HFFc6 (cell line): ENCODE measurements at places on chromosomes 7 and 10. TPM values are rescaled to one million over a fixed set of nuclear protein-coding genes. Genes with fewer than 3 reads are reported as not detected.

- DNase-seq, result no peak
Measured at GRCh38 chr10:132677473-132678227, 108.3 kb downstream of the NKX6-2 start.

- DNase-seq, result no peak
Measured at GRCh38 chr7:39703144-39703543, 79.8 kb downstream of the RALA start.

DNA sequence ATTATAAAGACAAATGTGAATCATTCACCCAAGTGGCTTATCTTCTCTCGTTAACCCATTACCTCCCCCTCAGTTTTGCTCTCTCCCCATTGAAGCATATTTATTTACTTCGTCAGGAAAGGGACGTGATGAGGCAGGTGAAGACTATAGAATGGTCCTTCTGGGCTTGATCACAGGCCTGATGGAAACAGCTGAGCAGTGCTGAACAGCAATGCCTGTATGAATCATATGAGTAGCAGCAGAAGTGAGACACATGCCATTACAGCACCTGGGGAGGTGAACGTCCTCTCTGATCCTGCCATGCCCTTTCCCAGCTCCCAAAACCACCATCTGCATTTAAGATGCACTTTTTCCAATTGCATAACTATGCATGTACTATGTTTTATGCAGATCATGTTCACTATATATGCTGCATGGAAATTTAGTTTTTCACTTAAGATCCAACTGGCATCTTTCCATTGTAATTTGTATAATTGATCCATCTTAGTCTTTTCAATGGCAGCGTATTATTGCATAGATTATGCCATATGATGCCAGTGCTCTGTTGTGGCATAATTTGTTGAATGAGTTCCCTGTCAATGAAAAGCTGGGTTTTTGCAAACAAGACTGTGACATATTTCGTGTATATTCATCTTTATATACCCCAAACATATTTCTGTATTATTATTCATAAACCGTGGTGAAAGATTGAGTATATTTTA, 105.3 kb downstream of the CXCL12 start:
- DNase-seq, result no peak

DNA sequence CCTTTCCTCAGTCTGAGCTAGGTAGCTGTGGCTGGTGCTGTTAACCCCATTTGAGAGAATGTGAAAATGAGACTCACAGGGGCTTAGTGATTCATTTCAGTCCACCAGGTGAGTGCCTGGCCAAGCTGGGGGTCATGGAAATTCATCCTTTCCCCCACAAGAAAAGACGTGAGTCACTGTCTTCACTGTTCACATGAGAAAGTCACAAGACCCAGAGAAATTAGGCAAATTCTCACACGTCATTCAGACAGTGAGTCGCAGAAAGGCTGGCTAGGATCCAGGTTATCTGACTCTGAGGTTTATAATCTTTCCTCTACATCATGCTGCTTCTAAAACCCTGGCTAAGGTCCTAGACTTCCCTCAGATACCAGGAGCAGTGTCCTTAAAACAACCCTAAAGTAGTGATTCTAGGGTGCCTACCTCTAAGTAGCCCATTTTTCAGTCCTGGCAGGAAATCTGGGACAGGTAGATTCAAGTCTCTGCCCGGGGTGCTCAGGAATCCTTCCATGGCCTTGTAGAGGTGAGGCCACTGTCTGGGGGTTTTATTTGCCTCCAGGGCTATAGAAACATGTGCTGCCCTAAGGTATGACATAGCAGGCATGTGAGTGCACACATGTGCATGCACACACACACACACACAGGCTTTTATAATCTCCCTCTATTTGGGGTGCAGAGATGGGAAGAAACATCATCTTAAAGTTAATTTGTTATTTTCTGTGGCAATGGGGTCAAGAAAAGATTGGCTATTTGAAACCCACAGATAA, 427.9 kb upstream of the CELF2 start:
- peak; percentile 0 for DNase-seq

DNA sequence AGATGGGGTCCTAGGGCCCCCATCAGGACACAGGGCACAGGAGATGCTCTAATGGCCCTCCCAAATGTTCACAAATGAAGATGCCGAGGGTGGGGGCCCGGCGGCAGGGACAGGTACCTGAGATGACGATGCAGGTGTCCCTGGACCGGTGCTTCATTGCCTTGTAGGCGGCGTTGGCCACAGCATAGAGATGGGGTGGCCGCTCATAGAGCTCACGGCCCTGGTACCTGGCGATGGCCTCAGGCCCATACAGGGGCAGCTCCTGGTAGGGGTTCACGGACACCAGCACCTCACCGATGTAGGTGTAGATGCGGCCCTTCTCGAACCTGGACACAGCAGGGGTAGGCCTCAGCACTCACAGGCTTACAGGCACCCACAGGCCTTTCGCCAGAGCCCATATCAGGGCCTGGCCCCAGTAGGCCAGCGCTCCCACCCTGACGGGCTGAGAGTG, 2.0 kb downstream of the MYO1G start:
- no peak for DNase-seq

GRCh38 chr7:95609277-95609971, 13.1 kb upstream of the PDK4 start:
- peak; percentile 29 for DNase-seq

Gene KNDC1
- 0.05 to 0.99 TPM (median 0.28 TPM) in 3 replicates for total RNA-seq

GRCh38 chr7:101179117-101179516, 976 bp downstream of the NAT16 start:
- DNase-seq, result no peak

Gene CYP3A5
- 0.48 to 1.2 TPM (median 1.2 TPM) in 3 replicates for total RNA-seq

DNA sequence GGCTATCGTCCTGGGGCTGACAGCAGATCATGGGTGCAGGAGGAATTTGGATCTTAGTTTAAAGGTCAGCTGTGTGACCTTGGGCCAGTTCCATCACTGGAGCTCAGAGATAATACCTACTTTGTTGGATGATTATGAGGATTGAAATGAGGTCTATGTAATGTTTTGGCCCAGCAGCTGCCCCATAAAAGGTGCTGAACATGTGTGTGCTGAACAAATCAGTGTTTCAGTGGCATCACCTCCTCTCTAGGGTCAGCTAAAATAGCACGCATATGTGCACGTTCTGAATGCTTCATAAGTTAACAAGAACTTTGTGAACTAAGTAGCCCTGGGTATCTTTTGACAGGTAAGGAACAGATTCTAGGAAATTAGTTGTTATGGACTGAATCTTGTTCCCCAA, 84.8 kb upstream of the LRRC18 start:
- DNase-seq, result no peak

- DNase-seq, result no peak
Measured at GRCh38 chr7:16015981-16016380, 329.5 kb upstream of the MEOX2 start.

DNA sequence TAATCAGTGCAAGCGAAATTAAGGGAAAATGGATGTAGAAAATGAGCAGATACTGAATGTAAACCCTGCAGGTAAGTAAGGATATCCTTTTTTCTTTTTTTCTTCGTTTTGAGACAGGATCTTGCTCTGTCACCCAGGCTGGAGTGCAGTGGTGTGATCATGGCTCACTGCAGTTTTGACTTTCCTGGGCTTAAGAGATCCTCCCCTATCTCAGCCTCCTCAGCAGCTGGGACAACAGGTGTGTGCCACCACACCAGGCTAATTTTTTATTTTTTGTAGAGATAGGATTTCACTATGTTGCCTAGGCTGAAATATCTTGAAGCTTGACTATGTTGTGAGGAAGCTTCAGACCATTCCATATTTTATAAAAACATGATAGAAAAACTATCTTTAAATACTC, 4.3 kb downstream of the PDCD4 start:
- DNase-seq, result no peak

- DNase-seq, result no peak
Measured at GRCh38 chr7:148931470-148931869, 47.4 kb upstream of the EZH2 start.

Gene TEX47
- not detected in 3 replicates for total RNA-seq

DNA sequence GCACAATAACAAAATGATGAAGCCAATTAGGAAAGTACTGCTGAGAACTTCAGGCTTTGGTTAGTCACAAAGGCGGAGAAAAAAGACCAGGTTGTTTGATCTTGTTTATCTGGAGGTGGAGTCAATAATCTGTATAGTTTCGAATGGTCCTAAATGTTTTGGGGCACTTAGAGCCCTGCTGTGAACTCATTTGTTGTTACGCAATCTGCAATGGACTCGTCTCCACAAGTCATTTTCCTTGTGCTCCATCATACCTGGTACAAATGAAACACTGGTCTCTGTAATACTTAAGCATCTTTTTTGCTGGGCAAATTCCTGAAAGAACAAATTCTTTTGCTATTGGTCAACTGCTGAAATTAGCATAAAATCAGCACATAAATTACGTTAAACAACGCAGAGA, 430.5 kb downstream of the GATA3 start:
- DNase-seq, result no peak

Gene ATRNL1
- not detected in 3 replicates for total RNA-seq

DNA sequence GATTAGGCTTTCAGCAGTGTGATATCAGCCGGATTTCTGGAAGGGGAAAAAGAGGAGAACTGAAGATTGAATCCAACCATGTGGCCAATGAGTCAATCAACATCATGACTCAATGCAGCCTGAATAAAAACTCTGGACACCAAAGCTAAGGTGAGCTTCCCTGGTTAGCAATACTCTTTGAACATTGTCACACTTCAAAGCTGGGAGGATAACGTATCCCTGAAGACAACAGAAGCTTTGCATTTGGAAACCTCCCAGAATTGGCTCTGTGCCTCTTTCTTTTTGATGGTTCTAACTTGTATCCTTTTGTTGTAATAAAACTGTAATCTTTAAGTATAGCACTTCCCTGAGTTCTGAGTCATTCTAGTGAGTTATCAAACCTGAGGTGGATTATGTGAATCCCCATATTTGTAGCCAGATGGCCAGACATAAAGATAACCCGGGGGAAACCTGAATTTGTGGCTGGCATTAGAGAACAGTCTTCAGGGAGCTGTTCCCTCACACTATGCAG, 284.4 kb downstream of the IPMK start:
- no peak for DNase-seq

Gene GJD4
- total RNA-seq, result not detected in 3 replicates

Gene RNF148
- not detected in 3 replicates for total RNA-seq

Gene MMP21
- not detected in 3 replicates for total RNA-seq

- DNase-seq, result no peak
Measured at GRCh38 chr7:17244786-17245185, 53.7 kb upstream of the AHR start.

- DNase-seq, result peak; percentile 27
Measured at GRCh38 chr10:7417103-7417623, 6.3 kb upstream of the SFMBT2 start.

- no peak for DNase-seq
Measured at GRCh38 chr10:34492081-34492480, 323.0 kb downstream of the PARD3 start.

DNA sequence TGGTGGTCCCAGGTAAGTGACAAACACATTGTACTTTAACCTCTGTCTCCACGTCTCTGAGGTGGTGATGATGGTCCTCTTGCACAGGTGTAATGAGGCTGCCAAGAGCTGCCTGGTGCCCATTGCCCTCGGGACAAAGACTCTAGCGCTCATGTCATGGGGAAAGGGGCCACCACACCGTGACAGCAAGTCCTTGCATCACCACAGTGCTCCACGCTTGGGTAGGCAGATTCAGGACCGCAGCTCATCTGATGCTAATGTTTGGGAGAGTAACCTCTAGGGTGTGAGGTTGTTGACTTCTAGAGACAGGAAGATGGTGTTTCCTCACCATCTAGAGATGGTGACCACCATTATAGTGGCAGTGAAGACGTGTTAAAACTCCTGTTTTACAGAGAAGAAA, 395.6 kb downstream of the ADRA2A start:
- DNase-seq, result no peak

- DNase-seq, result no peak
Measured at GRCh38 chr10:64102264-64102633, 581.0 kb downstream of the REEP3 start.

DNA sequence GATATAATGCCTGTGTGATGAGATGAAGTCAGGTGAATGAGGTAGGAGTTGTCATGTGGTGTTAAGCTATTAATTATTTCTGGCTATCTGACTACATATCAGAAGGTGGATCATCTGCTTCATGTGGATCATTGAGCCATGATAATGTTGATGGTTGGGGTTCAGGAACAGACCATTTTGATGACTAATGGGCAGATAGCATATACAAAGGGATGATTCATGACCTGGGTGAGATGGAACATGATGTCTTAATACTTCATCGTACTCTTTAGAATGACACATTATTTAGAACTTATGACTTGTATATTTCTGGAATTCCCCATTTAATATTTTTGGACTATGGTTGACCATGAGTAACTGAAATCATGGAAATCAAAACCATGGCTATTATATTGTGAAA, 155.1 kb downstream of the OR13A1 start:
- peak; percentile 11 for DNase-seq

- peak; percentile 88 for DNase-seq
Measured at GRCh38 chr7:23347682-23348180, 48.6 kb downstream of the MALSU1 start.

Gene LRRC61
- total RNA-seq, result not detected in 3 replicates

DNA sequence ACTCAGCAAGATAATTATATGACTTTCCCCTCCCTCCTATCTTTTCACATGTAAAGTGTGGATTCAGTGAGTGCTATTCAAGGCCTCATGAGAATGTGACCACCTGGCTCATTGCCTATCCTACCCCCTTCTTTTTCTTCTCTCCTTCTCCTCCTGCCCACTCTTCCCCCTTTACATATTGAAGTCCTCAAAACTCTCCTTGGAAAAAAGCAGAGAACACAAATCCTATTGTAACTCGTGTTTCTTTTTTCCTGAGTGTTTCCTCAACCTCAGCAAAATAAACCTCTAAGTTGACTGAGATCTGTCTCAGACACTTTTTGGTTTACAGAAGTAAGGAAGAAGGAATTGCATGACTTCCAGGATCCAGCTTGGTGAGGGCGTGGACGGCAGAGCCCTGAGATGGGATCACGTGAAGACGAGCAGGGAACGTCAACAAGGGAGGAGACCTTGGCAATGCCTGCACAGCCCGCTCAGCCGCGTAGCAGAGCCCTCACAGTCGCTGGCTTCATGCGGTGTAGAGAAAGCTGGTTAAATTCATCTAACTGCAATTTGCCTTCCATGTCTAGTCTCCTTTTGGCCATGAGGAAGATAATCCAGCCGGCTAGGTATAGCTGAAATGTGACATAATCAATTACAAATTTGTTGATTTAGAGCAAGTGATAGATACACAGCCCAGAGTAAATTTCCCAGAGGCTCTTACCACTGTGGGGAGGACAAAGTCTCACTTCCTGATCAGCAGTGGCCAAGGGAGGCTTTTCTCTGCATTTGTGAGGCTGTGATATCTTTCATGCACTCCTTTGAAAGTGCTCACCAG, 75.7 kb downstream of the LYZL2 start:
- peak; percentile 33 for DNase-seq

Gene ZPBP
- total RNA-seq, result not detected in 3 replicates

GRCh38 chr7:158450476-158451124, 137.0 kb downstream of the PTPRN2 start:
- DNase-seq, result no peak

DNA sequence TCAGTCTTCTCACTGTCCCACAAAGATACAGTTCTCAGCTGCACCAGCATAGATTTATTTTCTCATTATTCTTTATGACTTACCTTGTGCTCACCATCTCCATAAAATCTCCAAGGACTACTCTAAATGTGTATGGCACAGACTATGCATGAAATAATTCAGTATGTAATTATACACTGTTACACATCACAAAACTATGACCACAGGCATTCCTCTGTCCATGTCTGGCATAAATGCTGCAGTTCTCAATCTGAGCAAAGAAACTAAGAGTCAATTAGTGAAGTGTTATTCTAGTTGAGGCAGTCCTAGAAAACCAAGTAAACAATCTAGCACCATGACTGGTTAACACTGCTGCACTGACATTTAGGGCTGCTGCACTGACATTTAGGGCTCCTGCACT, 2.7 kb downstream of the CYCS start:
- peak; percentile 85 for DNase-seq

- DNase-seq, result no peak
Measured at GRCh38 chr10:80537086-80537735, 491 bp upstream of the SH2D4B start.

Gene AGBL3
- total RNA-seq, result 0.61 to 1.4 TPM (median 0.69 TPM) in 3 replicates

Gene NPC1L1
- total RNA-seq, result not detected in 2 replicates
